ENCODE measurements at places on chromosomes 5 and 9. TPM values are rescaled to one million over a fixed set of nuclear protein-coding genes. Genes with fewer than 3 reads are reported as not detected.

GRCh38 chr5:110104726-110105669 lies 415.3 kb downstream of the MAN2A1 start:
- DNase-seq: no peak

DNA sequence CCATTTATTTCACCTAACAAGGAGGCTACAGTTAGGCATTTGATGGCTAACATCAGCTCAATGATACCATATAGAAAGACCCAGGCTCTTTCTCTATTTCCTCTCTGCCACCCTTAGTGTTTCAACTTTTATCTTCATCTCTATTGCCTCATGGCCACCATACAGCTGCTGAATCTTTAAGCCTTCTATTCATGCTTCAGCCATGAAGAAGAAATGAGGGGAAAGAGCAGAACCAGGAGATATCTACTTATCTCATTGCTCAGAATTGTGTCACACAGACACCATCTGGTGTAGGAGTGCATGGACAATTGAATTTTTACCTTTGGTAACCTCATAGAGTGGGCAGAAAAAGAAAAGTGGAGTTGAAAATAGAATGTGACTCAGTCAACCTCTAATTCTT lies 6.7 kb downstream of the GAPT start:
- DNase-seq: no peak

DNA sequence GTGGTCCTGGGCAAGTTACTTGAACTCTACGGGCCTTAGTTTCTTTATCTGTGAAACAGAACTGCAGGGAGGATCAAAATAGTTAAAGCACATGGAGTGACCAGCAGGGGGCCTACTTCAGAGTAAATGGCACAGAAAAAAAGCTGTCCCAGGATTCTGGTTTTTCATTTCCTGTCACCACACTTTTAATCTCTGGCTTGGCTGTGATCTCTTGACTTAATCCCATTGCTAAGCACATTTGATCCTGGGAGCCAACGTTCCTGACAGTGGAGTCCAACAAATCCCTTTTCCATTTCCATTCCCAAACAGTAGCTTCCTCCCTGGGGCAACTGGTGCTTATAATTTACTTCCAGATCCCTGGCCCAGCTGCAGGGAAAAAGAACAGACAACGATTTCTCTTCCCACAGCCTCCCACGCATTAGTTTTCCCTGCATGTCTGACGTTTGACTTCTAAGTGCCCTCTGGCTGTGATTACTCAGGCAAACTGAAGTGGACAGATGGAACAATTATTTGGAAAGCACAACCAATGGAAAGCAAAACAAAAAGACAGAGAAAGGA lies 136.5 kb upstream of the STK32A start:
- DNase-seq: peak; percentile 17

DNA sequence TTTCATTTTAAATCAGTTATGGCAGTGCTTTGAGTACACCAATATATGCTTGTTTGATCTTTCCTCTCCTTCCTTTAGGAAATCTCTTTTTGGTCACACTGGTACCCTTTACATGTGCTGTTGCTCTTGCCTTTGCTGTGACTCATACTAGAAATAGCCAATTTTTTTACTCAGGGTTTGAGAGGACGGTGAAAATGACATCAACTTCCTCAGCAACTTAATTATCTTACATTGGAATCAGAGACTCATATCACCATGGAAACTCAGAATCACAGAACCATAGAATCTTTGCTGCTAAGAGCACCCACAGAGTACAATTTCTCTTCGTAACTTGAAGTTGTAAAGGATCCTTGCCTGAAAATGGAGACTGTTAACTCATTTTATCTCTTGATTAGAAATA lies 13.8 kb upstream of the ZNF300 start:
- DNase-seq: no peak

SLC6A3 gene
- not detected for polyA plus RNA-seq

All from right cardiac atrium (tissue), 5 donors.